NCI-H1930 (cell line): ENCODE measurements at places on chromosomes 3 and 15.

- DNase-seq: no peak
These were observed 475.2 kb upstream of the FRG2C start for GRCh38 chr3:75188962-75189361.

DNA sequence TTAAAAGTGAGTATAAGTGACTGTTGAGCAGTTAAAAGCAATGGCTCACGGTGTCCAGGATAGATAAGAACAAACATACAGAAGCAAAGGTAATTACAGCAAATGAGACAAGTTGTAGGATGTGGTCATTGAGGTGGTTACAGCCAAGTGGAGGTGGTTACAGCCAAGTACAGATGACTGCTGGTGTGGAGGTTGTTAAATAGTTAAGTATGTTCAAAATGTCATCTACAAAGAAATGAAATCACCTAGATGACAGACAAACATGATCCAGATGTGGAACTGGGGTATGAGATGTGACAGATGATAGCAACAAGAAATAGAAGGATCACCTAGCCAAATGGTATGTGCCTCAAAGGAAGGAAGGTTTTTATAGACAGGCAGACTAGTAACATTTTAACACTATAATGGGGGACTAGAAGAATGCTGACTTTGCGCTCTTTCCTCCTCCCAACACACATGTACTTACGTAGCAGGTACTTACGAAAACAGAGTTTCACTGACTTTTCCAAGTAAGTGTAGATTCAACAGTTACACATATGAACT is 6.8 kb upstream of the ANKRD28 start:
- DNase-seq: no peak

- no peak for DNase-seq
These were observed 13.4 kb downstream of the PML start for GRCh38 chr15:74007820-74008371.

GRCh38 chr3:15979495-15979894 is 181.7 kb upstream of the ANKRD28 start:
- DNase-seq: no peak

GRCh38 chr15:43207024-43207423 is 13.8 kb downstream of the EPB42 start:
- no peak for DNase-seq

GRCh38 chr3:54846119-54846518 is 81.7 kb downstream of the LRTM1 start:
- peak; percentile 3 for DNase-seq

- no peak for DNase-seq
These were observed 11.3 kb downstream of the DNAAF4 start for GRCh38 chr15:55496716-55497115.

DNA sequence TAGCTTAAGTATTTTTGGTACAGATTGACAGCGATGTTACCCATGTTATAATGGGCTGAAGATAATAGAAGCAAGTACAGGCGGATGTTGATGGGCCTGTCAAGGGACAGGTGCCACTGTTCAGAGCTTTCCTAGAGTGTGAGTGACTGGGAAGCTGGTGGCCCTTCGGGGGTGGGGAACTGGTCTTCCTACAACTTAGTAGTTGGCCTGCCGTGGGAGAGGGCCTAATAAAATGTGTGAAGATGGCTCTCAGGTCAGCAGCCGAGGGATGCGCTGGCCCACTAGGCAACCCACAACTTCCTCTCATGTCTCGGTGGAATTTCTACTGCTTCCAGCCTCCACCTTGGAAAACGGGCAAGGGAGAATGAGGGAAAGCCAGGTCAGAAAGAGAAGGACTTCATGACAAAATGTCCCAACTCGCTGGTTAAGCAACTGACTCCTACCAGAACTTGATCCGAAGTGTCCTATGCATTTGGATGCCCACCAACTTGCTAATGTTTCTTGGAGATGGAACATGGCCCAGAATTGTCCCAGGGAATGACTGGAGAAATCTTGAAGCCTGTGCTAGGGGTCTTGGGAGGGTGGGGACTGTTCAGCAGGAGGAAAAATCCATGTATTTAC is 1.4 kb downstream of the GYG1 start:
- no peak for DNase-seq

DNA sequence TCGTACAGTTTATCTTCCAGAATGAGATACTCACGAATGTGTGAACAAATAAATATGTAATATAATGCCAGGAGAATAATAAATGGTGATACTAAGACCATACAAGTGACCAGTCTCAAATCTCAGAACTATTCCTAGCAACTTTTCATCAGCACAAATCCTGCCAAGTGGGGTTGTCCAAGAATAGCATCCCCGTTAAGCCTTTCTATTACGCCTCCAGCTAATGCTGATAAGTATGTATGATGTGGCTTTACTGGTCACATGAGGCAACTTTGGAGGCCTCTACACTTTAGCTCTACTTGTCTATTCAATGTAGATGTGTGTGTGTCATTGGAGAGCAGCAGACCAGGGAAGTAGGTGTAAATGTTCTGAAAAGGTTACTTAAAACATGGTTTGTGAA is 129.5 kb downstream of the KCNMB2 start:
- DNase-seq: no peak
